Suppressor macrophage (primary cell): ENCODE measurements at places on chromosomes 7 and 10.

DNA sequence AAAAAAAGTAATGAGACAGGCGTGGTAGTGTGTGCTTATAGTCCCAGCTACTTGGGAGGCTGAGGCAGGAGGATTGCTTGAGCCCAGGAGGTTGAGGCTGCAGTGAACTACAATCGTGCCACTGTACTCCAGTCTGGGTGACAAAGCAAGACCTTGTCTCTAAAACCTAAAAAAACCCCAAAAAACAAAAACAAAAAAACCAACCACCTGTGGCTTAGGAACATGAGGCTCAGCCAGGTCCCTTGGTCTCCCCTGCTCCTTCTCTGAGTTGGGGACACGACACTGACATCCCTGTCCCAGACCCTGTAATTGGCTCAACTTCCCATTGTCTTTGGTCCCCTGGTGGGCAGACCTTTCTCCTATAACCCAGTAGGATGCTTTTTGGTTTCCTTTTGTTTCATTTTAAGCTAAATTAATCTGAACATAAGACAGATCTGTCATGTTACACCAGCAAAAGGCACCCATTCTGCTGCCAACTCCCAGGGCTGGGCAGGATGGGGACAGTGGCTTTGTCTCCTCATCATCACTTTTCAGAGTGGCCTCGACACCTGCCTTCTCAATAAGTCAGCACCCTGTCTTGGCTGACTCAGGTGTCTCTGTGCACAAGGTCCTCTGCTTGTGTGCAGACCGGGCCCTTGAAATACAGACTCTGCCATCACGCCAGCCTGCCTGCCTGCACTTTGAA lies 74.4 kb downstream of the MYL10 start:
- no peak for DNase-seq

DNA sequence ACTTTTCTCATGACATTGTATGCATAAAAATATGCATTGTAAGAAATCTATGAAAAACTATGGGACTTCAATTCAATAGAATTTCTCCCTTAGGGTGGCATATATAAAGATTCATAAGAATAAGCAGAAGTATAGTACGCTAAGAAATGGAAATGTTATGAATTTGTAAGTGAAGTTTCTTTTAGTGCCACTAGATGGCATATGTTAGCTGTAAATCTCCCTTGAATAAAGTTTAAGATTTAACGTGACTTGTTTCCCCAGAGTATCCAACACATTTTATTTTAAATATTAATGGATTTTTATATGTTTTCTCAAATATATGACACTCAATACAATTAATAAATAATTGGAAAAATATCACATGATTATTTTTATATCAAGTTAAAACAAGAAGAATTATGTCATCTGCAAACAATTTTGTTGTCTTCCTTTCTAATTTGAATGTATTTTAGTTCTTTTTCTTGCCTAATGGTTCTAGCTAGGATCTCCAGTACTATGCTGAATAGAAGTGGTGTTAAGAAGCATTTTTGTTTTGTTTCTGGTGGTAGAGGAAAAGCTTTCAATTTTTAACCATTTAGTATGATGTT lies 287.2 kb downstream of the HGF start:
- DNase-seq: no peak

GRCh38 chr10:130545122-130545521 lies 408.9 kb downstream of the GLRX3 start:
- DNase-seq: no peak

- DNase-seq: no peak
Observed at GRCh38 chr10:10726101-10726500, 291.6 kb upstream of the CELF2 start.

GRCh38 chr10:17316488-17317170 lies 88.6 kb downstream of the VIM start:
- DNase-seq: no peak

DNA sequence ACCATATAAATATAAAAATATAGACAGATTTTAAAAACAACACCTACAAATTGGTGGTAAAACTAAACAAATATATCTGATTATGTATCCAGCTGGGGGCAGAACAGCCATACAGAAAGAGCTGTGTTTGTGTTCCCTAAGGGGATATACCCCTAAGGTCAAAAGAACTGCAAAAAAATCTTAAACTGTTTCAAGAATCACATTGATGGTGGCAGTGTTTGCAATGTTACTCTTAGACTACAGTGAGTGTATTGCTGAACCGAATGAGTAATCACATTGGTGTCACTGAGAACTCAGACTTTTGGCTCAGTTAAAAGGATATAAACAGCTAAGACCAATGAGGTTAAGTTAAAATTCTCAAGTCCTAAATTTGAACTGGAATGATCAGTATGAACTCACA lies 27.1 kb upstream of the PTPRN2 start:
- no peak for DNase-seq

DNA sequence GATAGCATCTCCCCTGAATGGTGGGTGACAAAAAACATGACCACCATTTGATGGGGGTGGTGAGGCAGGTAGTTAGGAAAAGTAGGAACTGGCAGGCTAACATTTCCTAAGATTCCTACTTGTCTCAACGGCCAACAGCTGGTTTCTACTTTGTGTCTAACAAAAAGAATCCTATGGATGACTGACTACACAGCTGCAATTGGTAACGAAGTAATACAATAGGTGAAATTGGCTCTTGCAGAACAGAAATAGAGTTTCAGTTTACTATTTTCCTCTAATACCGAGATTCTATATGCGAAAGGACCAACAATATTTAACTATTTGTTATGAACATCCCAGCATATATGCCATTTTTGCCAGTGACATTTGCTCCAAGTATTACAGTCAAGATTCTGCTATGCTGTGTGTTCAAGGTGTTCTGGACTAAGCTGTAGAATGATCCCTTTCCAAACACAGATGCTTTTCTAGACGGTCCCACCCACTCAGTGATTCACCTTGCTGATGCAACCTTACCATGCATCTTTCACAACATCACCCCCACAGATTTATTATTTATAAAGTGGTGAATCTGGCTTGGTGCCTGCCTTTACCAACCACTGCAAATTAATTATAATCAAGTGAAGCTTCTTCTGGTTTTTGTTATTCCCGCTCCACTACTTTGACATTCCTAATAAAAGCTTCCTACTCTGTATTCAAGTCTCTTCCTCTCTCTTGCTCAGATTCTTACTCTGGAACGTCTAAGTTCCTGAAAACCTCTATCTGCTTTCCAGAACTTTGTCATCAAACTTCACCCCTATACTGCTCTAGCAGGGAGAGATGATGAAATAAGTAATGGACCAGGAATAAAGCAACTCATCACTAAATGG lies 16.8 kb downstream of the BBIP1 start:
- DNase-seq: peak; percentile 18

GRCh38 chr10:26274391-26274790 lies 57.8 kb downstream of the GAD2 start:
- DNase-seq: no peak

DNA sequence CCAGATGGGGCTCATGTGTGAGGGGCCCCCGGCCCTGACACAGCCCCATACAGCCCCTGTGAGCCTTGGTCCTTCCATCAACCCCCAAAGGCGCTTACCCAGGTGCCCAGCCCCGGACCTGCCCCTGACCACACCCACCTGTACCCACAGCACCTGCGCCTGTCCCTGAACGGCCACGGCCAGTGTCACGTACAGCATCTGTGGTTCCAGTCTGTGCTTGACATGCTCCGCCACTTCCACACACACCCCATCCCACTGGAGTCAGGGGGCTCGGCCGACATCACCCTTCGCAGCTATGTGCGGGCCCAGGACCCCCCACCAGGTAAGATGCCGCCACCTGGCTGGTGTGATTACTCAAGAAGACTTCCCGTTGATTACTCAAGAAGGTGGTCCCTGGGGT lies 33.5 kb downstream of the SH2B2 start:
- DNase-seq: no peak

GRCh38 chr10:30447125-30447799 lies 13.3 kb downstream of the MAP3K8 start:
- DNase-seq: no peak

- no peak for DNase-seq
Observed at GRCh38 chr10:128103229-128103714, 23.0 kb downstream of the MKI67 start.

DNA sequence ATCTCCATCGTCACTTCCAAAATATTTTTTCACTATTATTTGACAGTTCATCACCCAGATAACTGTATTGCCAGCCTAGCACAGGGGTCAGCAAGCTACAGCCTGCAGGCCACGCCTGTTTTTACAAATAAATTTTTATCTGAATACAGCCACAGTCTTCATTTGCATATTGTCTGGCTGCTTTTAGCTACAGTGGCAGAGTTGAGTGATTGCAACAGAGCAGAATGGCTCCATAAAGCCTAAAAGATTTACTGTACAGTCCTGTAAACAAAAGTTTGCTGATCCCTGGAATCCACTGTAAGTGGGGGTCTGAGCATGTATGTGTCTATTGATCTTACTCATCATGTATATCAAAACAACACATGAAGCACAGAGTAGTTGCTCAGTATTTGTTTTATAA lies 45.9 kb upstream of the GNAI1 start:
- DNase-seq: no peak

DNA sequence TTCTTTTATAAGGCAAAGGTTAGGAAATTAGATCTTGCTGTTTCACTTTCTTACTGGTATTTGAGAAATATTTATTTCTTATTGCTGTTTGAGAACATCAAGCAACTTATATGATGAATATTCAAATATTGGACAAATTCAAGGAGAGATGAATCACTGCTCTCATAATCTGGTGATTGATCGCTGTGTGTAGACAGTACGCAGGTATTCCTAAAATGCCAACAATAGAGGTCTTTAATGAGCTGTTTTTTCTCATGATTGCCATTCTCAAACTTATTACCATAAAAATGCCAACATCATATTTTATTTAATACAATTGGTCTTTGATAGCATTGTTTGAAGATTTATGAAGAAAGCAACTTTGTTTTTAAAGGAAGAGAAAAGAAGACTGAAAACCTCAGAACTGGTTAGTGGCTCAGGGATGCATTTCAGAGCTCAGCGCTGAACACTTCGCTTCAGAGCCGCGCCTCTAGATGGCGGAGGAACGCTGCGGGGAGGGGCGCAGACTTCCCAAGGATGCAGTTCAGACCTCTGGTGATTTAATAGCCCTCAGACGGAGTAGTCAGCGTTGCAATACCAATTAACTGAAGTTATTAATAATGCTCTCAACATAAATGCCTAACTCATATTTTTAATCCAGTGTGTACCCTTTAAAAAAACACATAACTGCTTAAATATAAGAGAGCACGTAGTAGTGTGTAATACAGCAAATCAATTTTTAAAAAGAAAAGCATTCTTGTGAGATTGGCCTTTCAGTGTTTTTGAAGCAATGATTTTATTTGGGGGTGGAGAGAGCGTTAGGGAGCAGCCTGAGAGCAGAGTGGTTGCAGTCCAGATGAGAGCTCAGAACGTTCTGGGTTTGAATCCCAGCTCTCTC lies 38.5 kb upstream of the STEAP4 start:
- peak; percentile 67 for DNase-seq

- no peak for DNase-seq
Observed at GRCh38 chr7:44063547-44063893, 1.8 kb downstream of the PGAM2 start.

DNA sequence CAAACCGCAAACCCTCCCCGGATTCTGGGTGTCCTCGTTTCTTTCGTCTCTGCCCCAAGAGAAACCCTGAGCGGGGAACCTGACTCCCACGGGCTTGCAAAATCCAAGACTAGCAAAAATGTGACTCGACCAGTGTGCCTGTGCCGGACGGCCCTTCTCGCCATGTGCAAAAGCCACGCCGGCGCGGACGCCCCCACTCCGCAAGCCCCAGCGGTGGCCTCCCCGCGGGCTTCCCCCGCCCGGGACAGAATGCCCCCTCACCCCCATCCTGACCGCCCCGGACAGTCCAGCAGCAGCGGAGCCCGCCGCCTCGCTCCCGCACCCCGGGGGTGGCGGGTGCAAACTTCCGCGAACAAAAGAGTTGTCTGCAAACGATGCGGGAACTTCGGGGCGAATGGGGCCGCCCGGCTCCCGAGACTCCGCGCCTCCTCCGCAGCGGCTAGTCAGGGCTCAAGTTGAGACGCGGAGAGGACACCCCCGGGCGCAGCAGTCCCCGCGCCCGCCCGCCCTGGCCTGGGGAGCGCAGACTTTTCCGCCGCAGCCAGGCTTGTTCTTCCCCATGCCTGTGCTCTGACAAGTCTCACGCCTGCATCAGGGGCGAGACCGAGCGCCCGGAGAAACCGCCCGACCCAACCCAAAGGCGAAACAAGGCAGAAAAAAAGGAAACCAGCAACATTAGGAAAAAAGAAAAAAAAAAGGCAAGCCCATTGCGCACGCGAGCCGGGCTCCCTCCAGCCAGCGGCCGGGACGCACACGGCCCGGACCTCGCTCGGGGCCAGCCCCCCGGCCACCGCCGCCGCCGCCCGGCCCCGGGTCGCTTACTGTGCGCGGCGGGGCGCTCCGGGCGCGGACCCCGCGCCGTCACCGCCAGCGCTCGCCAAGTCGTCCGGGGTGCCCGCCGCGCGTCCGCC lies 732 bp downstream of the FAM53B start:
- peak; percentile 58 for DNase-seq

- no peak for DNase-seq
Observed at GRCh38 chr10:90906596-90906995, 14.3 kb downstream of the ANKRD1 start.

GRCh38 chr7:77619314-77619713 lies 76.9 kb upstream of the RSBN1L start:
- no peak for DNase-seq

GRCh38 chr7:157430721-157431120 lies 93.9 kb downstream of the DNAJB6 start:
- DNase-seq: no peak

DNA sequence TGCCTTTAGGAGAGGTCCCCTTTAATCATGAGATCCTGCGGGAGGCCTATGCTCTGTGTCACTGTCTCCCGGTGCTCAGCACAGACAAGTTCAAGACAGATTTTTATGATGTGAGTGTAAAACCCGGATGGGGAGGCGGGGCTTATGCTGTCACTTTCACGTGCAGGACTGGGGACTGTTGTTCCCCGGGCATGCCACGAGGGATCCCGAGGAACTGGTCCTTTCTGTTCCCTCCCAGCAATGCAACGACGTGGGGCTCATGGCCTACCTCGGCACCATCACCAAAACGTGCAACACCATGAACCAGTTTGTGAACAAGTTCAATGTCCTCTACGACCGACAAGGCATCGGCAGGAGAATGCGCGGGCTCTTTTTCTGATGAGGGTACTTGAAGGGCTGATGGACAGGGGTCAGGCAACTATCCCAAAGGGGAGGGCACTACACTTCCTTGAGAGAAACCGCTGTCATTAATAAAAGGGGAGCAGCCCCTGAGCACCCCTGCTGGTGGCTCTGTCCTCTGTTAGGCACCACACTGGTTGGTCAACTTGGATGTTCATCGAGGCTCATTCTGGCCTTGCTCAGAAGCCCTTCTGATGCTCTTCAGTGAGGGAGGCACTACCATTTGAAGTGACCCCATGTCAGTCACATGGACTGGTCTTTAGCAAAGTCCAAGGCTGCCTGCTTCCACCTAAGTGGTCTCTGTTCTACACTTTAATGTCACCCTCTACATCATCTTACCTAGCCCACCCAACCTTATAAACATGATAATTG lies 2.8 kb downstream of the COPS6 start:
- no peak for DNase-seq

- DNase-seq: no peak
Observed at GRCh38 chr7:47423196-47423595, 158.7 kb downstream of the TNS3 start.
